GOT3 (cell line): ENCODE measurements at places on chromosomes 12 and 14.

GRCh38 chr12:32522331-32523221, 123.2 kb downstream of the FGD4 start:
- DNase-seq: no peak

DNA sequence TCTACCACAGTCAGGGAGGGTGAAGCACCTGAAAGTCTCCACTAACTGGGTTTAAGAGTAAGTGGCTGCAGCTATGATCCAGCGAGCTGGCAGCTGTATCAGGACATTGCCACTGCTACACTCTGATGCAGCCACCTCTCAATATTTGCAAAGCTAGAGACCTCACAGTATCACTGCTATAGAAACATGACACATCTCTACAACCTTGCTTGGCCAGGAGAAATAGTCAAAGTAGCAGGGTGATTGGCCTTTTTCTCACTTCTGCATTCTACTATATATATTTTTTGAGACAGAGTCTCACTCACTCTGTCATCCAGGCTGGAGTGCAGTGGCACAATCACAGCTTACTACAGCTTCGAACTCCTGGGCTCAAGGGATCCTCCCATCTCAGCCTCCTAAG, 9.3 kb upstream of the FMNL3 start:
- no peak for DNase-seq

DNA sequence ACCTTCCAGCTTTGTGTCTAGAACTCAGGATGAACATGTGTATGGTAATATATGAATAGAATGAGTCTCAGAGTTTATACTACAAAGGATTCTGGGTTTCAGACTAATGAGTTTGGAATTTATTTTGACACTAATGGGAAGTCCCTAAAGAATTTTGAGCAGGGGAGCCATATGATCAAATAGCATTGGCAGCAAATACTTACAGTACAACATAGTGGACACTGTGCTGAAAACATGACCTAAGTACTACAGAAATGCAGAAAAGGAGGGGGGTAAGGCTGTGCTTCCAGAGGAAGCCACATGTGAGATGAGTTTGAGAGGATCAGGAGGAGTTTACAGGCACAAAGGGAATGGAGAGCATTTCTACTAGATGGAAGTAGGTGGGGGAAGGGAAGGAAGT, 225.8 kb downstream of the C12orf42 start:
- no peak for DNase-seq

DNA sequence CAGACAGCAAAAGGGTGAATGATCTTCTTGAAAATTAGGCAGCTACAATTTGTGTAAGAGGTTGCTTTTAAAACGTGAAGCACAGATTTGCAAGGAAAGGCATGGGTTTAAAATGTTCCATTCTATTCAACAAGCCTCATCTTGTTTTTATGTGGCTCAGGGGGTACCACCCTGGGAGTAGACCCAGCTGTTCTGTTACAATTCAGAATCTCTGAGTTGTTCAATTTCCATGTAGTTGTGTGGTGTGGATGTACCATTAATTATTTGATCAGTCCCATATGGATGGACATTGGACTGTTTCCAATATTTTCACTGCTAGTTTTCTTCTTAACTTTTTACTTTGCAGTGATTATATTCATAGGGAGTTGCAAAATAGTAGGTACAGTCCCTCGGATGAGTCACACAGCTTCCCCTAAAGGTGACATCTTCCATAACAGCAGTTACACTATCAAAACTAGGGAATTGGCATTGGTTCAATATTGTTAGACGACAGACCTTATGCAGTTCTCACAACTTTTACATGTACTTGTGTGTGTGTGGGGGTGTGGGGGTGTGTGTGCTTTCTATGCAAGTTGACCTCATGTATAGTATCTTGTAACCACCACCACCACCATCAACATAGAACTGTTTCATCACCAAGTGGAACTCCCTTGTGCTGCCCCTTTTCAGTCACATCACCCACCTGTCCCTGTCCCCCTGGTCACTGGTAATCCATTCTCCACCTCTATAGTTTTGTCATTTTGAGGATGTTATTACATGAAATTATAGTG, 59.0 kb upstream of the CAPRIN2 start:
- DNase-seq: no peak

DNA sequence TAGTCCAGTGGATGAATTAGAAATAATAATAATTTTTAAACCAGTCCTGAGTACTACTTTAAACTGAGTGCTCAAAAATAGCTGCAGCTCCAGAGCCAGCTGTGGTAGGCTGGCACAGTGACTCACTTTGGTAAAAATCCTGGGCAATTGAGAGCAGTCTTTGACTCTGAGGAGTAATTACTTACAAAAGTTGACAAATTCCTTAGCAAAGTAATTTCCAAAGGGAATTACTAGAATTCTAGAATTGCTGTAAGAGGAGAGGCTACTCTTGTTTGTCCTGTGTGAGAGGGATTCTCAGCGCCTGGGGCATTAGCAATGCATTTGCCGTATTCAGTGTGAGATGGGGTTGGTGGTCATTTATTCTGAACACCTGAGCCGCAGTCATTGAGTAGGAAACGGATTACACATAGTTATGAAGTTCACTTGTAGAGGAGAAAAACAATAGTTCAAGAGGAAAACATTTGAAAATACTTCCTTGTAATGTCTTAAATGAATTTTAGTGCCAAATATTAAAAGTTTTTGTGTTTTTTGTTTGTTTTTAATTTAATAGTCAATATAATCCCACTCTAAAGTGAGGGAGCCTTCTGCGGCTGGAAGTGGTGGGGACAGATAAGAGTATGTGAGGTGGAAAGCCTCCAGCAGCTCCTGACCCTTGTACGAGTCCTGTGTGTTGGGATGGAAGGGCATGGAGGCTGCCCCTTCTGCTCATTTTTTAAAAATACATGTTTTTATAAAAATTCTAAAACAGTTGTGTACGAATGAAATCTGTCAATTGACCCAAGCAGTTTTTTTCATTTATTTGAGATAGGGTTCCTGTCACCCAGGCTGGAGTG, 41.9 kb downstream of the EID3 start:
- DNase-seq: no peak

- no peak for DNase-seq
Observed at GRCh38 chr12:46101485-46101869, 111.1 kb upstream of the SCAF11 start.

GRCh38 chr12:113222730-113223531, 1.7 kb downstream of the TPCN1 start:
- DNase-seq: no peak

DNA sequence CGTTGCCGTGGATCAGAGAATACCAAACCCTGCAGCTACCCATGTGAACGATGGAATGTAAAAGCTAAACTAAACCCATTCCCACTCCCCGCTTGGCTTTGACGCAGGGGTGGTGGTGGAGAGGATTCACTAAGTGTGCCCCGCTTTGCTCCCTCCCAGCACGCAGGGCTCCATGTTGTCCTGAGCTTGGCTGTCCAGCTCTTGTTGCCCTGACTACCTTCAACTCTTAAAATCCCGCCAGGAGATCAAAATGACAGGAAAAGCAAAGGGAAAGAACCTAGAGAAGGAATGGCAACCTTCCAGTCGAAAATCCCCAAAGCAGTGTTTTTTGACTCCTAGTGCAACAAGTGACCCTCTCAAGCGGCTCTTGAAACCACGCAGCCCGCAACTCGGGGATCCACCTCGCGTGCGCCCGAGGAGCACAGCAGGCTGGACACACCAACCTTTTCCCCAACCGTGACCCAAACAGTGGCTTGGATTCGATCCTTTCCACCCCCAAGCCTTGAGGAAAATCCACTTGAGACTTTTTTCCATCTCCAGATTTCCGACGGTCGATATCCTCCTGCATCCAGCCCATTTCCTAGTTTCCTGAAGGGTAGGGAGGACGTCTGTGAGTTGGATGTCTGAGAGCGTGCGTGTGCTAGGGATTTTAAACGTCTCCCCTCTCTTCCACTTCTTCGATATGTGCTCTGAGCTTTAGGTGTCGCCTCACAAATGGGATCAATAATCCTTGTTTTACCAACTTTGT, 1.4 kb downstream of the SYT10 start:
- DNase-seq: no peak
